ENCODE measurements at places on chromosomes 12 and 14.

- no peak for DNase-seq
These were observed 1129.7 kb downstream of the LRFN5 start for GRCh38 chr14:42736408-42736807.

GRCh38 chr14:103374121-103374520 is 11.1 kb upstream of the MARK3 start:
- DNase-seq: no peak

GRCh38 chr14:53790731-53791500 is 165.7 kb downstream of the BMP4 start:
- DNase-seq: no peak

DNA sequence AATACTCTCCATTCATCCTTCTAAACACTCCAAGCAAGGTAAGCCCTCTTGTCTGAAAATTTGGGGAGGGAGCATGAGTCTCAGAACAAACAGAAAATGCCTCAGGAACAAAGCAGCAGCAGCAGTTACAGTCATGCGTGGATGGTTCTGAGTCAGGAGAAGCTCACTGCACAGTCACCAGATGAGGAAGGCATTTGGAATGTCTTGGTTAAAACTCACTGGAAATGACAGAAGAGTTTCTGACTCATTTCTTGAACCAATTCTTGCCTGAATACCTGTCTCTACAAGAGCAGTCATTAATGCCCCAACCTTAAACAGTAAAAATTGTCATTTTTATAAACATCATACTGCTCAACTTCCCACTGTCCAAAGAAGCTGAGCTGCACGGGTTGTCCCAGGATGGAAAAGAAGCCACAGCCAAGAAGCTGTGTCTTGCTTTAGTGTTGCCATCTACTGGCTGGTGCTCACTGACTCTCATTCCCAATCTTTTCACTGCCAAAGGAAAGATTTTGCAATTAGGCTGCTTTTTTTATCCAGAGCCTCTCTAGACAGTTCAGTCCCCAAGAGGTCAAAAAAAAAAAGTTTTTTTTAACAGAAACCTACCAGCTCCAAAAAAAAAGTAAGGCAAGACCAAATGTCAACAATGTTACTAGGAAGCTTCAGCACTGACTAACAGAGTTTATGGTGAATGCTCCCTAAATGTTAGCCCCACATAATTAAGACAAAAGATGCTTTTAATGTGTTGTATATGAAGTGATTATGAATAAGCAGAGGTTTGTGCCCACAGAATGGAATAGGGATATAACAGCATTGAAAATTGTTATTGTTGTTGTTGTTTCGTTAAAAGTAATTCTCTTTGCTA is 40.4 kb downstream of the KICS2 start:
- no peak for DNase-seq

DNA sequence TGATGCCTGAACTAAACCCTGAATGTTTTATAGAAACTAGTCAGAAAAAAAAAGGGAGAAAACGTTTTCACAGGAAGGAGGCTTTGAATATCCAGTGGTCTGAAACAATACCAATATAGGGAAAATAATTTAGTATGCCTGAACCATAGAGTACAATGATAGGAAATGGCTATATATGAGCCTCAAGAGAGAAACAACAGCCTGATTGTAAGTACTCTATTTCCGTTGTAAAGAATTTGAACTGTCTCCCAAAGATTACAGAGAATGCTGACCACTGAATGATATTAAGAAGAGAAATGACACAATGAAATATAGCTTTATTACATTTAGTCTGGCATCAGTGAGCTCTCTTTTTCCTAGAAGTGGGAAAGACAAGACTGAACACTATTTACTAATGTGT is 5.5 kb upstream of the GABARAPL1 start:
- no peak for DNase-seq
